ENCODE measurements at places on chromosomes 12 and 14. TPM values are rescaled to one million over a fixed set of nuclear protein-coding genes. Genes with fewer than 3 reads are reported as not detected.

- peak; percentile 46 for DNase-seq
Measured at GRCh38 chr12:14256121-14256520, 109.4 kb upstream of the ATF7IP start.

- DNase-seq: peak; percentile 31
Measured at GRCh38 chr12:62683776-62684569, 217.3 kb downstream of the MON2 start.

DNA sequence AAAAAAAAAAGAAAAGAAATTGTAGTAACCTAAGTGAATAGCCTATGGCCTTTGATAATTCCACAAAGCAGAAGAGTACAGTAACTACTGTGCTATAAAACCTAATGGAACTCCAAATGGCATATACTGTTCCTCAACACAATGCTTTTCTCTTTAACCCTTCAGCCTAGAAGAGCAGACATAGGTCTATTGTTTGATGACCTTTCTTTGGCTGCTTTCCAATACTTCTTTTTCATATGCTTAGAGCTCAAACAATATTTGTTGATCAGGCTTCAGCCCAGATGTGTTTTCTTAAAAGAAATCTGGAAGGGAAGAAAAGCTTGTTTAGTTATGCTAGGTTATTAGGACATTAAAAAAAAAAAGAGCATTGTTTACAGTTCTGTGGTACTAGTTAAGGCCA lies 116.4 kb downstream of the NTN4 start:
- DNase-seq: no peak

GRCh38 chr12:24393071-24393470 lies 443.6 kb upstream of the SOX5 start:
- no peak for DNase-seq

GRCh38 chr14:53247596-53248370 lies 94.7 kb upstream of the DDHD1 start:
- no peak for DNase-seq

SH2B3 gene
- 41.9 TPM for total RNA-seq

DNA sequence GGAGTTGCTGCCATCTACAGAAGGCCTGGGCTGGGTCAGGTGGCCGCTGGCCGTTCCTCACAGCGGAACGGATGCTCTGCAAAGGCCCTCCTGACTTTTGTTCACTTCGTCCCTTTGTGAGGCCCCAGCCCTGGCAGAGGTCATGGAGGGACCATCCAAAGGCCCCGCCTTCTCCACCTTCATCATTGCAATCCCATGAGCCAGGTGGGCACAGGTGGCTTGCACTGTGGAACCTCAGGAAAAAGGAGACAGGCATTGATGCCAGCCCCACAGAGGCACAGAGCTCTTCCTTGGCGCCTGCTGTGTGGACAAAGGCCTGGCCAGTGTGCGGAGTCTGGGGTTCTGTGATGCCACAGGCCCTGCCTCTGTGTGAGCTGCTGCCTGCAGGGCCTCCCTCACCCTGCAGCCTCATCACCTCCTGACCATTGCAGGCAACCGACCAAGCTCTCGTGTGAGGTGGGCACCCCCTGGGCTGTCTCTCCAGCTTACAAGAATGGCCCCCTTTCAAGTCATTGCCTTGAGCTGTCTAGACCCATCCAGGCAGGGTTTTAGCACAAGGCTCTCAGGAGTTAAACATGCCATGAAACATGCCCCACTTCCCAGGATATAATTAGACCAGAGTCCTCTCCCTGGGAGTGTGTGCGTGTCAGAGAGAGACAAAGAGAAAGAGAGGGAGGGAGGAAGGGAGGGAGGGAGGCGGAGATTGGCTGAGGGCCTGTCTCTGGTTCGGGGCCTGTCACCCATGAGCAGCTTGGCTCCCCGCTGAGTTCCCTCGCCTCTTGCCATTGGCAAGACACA lies 19.3 kb downstream of the NFKBIA start:
- DNase-seq: peak; percentile 97

GLIPR1L1 gene
- not detected for total RNA-seq

- peak; percentile 48 for DNase-seq
Measured at GRCh38 chr14:89266754-89267153, 150.3 kb downstream of the FOXN3 start.

CABP1 gene
- not detected for total RNA-seq

NR1H4 gene
- not detected for total RNA-seq

IL25 gene
- not detected for total RNA-seq

- no peak for DNase-seq
Measured at GRCh38 chr12:26231921-26232320, 36.5 kb downstream of the SSPN start.

GRCh38 chr12:91778091-91778832 lies 367.4 kb downstream of the BTG1 start:
- DNase-seq: peak; percentile 16

KRT78 gene
- not detected for total RNA-seq

GRCh38 chr12:46670636-46671035 lies 155.2 kb downstream of the SLC38A4 start:
- no peak for DNase-seq

DNA sequence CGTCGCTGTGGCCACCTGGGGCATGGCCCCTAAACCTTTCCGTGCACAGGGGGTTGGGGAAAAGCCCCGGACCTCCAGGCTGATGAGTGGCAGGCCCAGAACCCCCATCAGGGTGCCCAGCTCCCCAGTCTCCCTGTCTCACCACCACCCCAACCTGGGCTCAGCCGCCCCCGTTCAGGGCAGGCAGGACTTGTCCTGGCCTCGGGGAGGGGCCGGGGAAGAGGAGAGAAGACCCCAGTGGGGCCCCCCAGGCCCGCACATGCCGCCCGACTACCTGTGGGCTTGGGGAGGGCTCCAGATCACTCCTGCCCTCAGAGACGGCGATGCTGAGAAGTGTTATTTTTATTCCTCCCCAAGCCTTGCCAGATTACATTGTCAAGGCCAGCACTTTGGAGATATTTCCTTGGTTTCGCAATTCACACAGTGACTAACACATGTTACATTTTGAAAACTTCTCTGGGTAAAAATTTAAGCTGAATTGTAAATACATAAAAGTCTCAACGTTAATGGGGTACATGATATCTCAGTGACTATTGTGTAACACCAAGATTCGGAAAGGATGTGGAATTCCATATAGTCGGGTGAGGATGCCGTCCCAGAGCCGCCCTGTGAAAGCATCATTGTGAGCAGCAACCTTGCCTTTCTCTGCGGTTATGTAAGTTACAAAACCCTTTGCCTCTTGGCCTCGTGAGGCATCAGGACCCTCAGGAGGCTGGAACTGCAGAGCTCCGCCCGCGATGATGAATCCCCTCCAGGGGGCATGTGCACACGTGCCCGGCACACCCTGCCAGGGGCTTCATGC lies 85.6 kb upstream of the DIO3 start:
- DNase-seq: peak; percentile 67

DNA sequence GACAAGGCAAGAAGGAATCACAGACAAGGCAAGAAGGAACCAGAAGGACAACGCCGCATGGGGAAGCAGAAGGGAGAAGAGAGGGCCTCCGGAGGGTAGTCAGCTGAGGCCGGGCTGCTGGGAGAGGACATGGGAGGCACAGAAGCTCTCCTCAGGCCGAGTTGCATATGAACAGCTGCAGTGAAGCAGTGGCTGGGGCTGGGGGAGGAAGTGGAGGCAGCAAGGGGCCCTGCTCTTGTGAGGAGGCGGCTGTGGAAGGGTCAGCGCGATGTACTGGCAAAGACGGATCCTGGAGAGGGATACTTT lies 22.0 kb upstream of the TMEM106C start:
- DNase-seq: no peak

DNA sequence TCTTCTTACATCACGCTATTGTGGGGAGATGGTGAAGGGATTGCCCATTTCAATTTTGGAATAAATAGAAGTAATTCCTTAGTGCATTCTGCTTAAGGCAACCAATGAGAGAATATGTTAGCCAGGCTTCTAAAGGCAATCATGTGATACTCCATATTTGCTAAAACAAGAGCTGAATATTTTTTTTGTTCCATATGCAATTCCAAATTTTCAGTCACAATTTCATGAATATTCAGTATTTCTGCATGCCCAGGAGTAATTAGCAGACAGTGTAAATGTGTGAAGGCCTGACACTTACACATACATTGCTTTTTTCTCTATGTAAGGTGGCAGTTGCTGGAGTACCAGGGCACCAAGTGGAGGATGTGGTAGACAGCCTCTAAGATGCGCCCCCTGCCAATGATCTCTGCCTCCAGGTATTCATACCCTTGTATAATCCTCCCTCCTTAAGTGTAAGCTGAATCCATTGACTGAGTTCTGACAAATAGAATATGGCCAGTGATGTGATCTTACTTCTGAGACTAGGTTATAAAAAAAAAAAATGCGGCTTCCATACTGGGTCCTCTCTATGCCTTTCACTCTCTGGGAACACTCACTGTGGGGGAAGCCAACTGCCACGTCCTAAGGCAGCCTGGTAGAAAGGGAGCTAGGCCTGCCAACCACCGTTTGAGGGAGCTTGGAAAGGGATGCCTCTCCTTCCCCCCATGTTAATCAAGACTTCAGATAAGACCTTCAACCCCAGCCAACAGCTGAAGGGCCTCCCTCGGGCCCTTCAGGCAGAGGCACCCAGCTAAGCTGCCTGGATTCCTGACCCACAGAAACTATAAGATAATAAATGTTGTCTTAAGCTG lies 62.7 kb upstream of the PTGR2 start:
- DNase-seq: no peak

All from Daoy (cell line).